Suppressor macrophage treated with lipopolysaccharide for 1 hour (primary cell): ENCODE measurements at places on chromosomes 5 and 9.

DNA sequence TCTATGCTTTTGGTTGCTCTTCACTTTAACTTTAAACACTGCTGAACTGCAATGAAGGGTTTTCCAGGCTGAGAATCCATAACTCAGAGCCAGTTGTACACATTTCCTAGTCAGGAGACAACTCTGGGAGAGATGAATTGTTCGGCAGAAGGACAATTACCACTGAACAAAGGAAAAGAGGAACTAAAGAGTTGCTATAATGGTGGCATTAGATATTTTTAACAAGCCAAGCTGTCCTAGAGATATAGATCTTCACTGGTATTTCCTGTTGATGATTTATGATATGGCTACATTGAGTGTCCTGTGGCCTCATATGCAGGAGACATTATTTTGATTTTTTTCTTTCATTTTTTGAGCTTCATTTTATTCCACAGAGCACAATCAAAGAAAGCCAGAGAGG, 219.1 kb upstream of the PCSK5 start:
- DNase-seq = no peak

DNA sequence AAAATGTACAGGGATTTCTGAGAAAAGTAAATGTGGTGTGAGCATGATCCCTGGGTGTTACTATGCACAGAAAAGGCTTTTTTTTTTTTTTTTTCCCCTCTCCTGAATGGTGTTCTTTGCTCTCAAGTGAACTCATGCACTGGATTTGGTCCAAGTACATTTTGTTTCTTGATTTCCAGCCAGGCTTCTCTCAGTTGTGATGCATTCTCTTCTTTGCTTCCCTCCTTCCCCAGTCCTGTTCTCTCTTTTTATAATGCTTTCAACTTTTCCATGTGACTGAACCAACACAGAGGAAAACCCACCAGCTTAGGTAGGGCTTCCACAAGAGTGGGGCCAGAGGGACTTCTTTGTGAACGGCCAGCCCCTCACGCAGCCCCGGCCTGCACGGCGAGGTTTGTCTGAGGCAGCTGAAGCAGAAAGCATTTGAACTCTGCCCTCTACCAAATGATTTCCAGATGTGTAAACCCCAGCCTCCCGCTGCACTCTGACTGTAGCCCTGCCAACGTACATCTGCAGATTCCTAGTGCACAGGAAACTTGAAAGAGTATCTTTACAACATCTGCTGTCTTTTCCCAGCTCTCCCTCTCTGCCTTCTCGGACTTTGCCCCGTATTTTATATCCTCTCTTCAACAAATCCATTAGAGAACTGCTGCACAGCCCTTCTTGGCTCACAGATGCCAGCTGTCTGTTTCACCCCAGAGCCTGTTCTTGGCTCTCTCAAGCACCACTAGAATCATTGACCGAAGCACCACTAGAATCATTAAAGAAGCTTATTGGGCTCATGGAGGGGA, 71.8 kb upstream of the CD180 start:
- no peak for DNase-seq

GRCh38 chr5:163532171-163533084, 27.0 kb downstream of the MAT2B start:
- no peak for DNase-seq

DNA sequence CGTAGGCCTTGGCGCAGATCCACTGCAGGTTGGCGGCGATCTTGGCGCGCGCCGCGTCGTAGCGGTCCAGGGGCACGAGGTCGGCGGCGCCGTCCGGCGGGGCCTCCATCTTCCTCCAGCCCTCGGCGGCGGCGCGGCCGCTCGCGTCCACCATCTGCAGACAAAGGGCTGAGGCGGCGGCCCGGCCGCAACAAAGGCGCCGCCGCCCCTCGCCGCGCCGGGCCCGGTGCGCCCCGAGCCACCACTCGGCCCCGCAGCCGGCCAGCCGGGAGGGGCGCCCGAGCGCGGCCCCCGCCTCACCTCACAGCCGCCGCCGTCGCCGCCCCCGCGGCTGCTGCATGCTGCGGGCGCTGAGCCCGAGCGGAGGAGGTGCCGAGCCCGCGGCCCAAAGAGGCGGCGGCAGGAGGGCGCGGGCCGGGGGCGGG, 328 bp downstream of the CAMSAP1 start:
- DNase-seq = peak; percentile 47

DNA sequence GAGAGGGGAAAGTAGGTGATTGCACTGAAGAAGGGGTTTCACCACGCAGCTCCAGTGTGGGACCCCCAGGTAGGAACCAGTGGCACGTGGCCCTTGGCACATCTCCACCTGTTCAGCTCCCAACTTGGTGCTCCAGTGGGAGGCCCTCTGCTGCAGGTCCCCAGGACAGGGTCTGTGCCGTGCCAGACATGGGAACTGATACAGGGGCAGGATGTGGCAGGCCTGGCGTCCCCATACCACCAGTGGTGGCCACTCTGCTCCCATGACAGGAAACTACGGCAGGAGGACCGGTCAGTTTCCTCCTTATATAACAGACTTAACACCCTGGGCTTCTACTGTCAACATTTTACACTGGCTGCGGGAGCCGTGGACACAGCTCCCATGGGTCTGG, 67.3 kb downstream of the PSMB7 start:
- no peak for DNase-seq

DNA sequence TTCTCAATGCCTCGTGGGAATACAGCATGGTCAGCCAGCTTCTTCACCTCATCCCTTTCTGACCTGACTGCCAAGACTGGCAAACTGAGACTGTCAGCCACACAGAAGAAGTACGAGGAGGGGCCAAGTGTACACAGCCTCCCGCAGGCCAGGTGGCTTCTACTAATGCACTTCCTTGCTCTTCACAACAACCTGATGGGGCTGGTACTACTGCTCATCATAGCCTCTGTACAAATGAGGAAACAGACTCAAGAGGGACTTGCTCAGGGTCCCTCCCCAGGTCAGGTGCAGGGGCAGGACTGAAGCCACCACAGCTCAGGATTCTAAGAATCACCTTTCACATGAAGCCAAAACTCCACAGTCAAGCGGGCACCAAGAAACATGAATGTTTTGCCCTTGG, 21.3 kb downstream of the NIPAL4 start:
- no peak for DNase-seq

DNA sequence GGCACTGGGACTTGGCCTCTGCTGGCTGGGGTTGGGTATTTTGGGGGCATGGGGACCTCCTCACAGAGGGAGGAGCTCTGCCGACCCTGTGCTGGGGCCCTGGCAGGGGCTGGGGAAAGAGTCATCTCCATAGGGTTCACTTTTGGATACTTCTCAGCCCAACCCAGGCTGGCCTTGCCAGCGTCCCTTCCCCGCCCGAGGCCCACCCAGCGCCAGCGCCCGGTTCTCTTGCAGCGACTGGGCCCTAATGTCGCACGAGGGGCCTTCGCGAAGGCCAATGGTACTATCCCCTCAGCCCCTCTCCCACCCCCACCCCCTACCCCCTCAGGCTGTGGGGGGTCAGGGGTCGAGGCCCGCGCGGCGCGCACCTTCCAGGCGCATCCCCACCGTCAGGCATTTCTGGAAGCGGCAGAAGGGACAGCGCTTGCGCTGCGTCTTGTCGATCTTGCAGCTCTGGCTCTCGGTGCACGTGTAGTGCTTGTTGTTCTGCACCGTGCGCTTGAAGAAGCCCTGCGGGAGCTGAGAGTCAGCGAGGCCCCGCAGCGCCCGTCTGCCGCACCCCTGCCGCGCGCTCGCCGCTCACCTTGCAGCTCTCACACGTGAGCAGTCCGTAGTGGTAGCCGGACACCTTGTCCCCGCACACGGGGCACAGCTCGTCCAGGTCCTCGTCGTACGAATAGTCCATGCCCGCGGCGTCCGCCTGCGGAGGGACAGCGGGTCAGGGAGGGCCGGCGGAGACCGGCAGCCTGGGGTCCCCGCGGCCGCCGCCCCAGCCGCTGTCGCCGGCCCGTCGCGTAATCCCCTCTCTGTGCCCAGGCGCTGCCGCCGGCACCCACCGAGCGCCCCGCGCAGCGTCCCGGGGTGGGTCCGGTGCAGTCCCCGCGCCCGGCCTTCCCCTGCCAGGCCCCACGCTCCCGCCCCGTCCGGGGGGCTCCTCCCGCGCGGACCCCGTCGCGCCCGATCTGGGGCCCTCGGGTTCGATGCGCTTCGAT, 4.2 kb downstream of the NR5A1 start:
- DNase-seq = no peak

DNA sequence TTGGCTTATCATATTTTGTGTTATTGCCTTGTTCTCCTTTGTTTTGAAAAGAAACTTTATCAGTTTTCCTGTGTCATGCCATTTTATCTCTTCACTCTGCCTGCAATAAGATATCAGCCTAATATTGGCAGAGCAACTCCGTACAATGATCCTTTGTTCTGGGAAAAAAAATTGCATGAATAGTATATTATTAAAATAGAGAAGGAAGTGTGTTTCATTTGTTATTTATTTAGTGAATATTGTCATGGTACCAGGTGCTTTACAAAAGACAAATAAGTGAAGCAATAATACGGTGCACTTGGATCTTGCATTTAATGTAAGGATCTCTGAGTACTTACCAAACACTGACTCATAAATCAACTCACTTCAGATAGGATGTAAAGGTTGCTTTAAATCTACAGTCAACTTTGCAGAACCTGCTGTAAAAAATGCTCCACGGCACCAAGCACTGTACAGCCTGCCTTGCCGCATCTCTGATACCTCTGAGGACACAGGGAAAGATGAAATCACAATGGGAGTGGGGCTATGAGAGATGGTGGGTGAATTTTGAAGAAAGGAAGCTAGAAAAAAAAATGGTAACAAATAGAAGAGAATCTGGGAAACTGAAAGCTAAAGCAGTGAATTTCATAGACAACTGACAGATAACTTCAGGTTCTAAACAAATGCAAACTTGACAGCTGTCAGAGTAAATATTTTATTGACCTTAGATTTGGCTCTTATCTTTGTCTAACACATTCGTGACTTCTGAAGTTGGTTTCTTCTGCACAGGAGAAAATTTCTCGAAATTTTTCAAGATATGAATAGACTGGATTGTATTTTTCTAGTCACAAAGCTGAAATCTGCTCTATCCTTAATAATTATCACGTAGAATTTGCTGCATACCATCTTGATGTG, 232.1 kb downstream of the ENC1 start:
- DNase-seq = no peak

GRCh38 chr5:74895906-74896305, 29.7 kb upstream of the FAM169A start:
- DNase-seq = no peak

GRCh38 chr5:97400537-97400936, 217.5 kb upstream of the RIOK2 start:
- DNase-seq = no peak

DNA sequence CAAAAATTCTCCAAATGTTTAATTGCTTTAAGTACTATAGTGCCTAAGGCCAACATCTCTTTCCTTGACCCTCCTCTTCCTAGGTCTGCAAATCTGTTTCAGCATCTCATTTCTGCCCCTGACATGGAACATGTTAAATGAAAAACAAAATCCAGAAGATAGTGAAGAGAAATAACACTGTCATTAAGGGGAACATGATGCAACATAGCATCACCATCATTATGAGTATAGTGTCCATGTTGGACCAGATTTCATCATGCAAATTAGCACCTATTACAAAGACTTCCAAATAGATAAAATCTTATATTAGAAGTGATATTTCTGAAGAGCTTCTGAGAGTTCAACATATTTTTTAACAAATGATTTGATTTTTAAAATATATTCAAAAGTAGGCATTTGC, 375.2 kb downstream of the PTPRD start:
- no peak for DNase-seq

DNA sequence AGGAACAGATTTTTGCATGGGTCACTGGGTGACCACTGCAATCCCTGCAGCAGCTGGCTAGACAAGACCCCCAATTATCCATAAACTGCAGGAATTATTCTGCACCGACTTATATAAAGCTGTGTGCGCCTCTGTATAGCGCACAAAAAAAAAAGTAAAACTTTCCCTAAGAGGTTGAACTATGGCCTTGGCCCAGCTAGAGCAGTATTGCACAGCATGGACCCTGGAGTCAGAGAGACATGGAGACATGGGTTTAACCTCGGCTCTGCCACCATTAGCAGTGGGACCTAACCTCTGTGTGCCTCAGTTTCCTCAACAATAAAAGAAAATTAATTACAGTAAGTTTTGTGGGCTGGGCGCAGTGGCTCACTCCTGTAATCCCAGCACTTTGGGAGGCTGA, 17.1 kb upstream of the GRPEL2 start:
- DNase-seq = no peak

DNA sequence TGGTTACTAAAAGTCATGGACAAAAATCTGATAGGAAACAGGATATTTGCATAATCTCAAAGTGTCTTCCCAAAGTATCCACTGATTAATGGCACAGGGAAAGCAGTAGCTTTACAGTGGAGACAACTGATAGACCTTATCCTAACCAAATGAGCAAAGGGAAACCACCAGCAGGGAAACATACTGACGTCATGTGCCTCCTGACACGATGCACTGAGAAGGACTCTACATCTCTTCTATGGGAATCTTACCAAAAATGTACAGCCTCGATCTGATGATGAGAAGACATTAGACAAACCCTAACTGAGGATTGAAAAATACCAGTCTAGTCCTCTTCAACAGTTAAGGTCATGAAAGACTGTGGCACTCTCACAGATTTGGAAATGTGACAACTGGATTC, 166.2 kb downstream of the INSYN2B start:
- no peak for DNase-seq

- no peak for DNase-seq
These were observed 639 bp upstream of the RASA1 start for GRCh38 chr5:87266914-87267573.

GRCh38 chr5:31853398-31854135, 214.6 kb downstream of the PDZD2 start:
- DNase-seq = no peak

GRCh38 chr9:135294836-135295235, 184.7 kb upstream of the PPP1R26 start:
- no peak for DNase-seq

- no peak for DNase-seq
These were observed 218.6 kb upstream of the ANKRD55 start for GRCh38 chr5:56451742-56452141.

GRCh38 chr5:168457542-168457941, 28.7 kb upstream of the RARS1 start:
- no peak for DNase-seq

DNA sequence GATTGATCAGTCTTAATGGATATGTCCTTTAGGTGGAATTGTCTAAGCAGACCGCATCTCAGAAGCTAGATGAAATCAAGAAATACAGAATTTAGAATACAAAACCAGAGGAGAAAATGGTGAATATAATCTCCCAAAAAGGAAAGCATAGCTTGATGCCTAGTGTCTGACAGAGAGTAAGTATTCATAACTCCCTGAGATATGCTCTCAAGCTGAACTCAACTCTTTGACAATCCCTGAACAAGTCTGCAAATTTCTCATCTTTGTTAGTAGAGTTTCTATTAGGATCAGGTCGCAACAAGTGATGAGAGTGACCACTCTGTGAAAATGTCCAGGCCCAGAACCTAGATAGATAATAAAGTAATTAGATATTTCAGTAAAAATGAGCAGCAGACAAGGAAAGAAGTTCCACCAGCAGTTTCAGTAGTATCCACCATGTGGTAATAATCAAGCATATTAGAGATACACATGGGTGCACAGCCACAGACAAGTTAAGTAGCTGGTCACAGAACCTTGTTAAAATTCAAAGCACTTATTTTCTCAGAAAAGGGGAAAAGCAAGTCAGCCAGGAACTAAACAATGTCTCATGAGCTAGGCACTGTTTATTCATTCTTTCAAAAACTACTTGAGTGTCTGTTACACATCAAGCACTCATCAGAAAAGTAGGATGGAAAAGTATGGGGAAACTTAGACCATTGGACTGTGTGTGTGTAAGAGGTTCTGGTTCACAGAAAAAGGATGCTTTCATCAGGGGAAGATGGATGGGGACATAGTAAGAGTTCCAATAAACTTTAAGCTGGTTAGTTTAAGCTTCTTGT, 481.5 kb upstream of the TUSC1 start:
- no peak for DNase-seq

- DNase-seq = peak; percentile 79
These were observed at the start of gene NEK6 for GRCh38 chr9:124257844-124258606. NEK6 (plus strand) TSS chr9:124257949; CDS start chr9:124301965, 44,016 bp downstream.
